T-helper 1 cell (primary cell): ENCODE measurements at places on chromosomes 7 and 10.

- no peak for DNase-seq
Observed at GRCh38 chr7:50197549-50197948, 104.5 kb upstream of the ZPBP start.

DNA sequence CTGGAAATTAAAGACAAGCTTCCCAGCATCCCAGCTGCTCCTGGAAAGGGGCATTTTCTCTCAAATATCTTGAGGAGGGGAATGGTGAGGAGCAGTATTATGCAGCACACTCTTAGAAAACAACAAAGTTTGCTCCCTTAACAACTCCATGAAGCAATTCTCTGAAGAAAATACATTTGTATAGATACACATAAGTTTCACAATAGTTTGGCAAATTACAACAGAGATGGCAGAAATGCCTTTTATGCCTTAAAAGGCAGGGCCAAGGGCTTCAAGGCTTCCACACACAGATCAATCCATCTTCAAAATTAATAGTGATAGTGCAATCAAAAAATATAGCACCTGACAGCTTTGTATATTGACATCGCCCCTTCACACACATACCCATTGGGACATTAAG, 12.2 kb downstream of the DGKI start:
- no peak for DNase-seq

- DNase-seq = no peak
Observed at GRCh38 chr7:51228386-51228958, 88.1 kb downstream of the COBL start.

DNA sequence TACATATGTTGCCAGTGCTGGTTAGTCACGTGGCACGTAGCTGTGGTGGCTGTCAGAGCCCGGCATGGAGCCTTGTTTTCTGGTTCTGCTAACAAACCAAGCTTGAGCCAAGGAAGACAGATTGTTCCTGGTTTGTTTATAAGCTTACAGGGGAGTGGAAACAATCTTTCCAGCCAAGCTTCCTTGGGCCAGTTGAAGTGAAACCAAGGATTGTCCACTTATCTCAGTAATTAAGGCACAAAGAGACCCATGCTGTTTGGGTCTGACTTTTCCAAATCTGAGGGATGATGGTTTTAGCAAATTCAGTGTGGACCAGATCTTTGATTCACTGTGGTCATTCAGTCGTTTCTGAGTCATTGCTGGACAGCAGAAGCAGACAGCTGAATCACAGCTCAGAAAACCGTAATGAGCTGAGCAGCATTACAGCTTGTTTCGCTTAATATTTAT, 297.3 kb upstream of the COBL start:
- no peak for DNase-seq

DNA sequence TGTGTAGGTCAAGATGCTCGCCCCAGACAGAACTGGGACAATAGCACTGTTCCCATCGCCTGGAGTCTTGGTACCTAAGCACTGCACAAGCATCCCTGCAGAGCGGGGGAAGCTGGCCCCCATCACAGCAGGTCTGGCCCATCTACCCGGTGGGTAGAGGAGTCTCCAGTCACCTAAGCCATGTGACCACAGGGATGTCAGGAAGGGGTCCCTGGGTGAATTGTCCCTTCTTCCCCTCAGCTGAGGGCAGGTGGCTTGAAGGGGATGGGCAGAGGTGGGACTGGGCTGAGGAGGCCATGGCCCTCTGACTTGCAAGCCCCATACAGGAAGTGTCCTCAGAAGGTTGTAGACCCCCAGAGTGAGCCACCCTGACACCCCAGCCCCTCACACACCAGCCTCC, 39.7 kb downstream of the FRMPD2 start:
- no peak for DNase-seq

- DNase-seq = no peak
Observed at GRCh38 chr7:69476416-69476815, 121.9 kb upstream of the AUTS2 start.

DNA sequence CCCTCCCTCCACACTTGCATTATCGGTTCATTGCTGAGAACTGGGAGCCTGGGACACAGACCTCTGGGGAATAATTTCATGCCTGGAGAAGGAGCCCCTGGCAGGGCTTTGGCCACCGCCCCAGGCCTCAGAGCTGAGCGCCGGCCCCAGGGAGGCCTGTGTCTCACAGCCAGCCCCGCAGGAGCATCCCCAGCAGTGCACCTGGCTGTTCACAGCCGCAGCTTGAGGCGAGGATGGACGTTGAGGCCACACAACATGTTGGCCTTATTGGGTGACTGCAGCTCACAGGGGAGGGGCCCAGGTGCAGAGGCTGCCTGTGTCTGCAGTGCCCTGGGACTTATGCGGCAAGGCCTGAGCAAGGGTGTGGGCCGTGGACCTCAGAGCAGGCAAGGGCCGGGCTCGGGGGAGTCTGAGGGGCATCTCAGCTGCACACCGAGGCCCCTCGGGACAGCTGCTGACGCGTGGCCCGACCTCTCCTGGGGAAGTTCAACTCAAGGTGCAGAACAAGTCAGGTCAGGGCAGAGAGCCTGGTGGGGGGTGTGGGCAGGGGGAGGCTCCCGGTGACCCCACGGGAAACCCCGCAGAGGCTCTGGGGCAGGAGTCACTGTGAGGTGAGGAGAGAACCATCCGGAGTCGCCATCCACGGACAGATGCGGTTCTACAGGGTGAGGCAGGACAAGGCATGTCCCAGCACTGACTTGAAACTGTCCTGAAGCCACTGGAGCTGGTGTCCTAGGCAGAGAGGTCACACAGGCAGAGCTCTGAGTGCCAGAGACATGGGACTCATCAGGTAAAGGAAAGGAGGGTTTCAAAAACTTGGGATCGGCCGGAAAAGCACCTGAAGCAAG, 13.1 kb upstream of the UBE3C start:
- no peak for DNase-seq

GRCh38 chr7:27910326-27910725, 170.4 kb downstream of the TAX1BP1 start:
- no peak for DNase-seq
